ENCODE measurements at places on chromosomes 12 and 14.

- peak; percentile 83 for DNase-seq
These were observed 3.3 kb upstream of the SLC4A8 start for GRCh38 chr12:51421266-51421884.

- DNase-seq, result no peak
These were observed 13.3 kb downstream of the SLC25A29 start for GRCh38 chr14:100292776-100293461.

- DNase-seq, result no peak
These were observed 57.9 kb downstream of the SLC17A8 start for GRCh38 chr12:100414739-100415138.

GRCh38 chr12:121800694-121801594, 2.9 kb upstream of the SETD1B start:
- DNase-seq, result peak; percentile 80
